Stimulated activated memory B cell treated with anti-CD40 and anti-IgM and Interleukin-4, amounts not matched to agents 10 μg/mL and 1 μg/mL and 100 μg/mL, for 72 hours (primary cell): ENCODE measurements at places on chromosomes 7 and 10.
A peak's percentile ranks its signal among the peaks of the same experiment; 100 is the strongest.

DNA sequence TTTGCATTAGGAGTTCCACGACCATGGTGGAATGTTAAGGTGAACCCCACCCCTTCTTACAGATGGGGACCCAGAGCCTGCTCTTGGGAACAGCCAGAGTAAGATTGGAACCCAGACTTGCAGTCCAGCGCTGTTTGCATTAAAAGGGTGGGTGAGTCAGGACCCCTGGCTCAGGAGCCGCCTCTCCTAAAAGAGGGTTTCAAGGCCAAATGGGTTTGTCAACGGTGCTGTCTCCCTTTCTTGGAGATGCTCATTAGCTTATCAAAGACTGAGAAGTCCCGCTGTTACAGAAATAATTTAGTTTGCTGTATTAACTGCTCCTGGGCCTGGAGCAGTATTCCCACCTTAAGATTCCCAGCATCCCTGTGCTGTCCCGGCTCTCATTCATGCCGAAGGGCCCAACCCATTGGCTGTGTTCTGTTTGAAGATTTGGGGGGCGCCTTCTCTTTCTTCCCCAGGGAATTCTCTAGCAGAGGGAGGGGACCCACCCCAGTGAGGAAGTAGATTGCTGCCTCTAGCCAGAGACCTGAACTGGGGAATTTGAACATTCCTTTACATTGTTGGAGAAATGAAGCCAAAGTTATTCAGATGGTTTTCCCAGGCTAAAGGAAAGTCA lies 1.8 kb downstream of the MARVELD1 start:
- ATAC-seq = no peak

- ATAC-seq = no peak
These were observed 313.1 kb downstream of the CALN1 start for GRCh38 chr7:72098807-72099580.

GRCh38 chr10:117927332-117927731 lies 119.4 kb downstream of the RAB11FIP2 start:
- ATAC-seq = peak; percentile 24

DNA sequence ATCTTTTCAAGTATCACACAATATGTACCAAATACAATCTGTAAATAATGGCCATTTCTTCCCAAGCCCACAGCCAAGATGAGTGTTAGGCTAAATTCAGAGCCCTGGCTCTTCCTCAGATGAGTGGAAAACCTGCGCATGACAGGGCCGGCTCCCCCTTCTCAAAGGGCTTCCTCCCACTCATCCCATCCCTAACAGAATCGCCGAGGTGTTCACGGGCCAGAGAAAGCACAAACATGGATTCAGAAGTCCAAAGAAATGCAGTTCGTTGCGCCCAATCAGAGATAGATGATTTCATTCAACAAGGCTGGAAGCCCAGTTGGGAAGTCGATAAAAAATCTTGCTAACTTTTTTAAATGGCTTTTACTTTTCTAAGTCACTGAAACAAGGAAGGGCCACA lies 121.8 kb downstream of the UBE2H start:
- no peak for ATAC-seq

DNA sequence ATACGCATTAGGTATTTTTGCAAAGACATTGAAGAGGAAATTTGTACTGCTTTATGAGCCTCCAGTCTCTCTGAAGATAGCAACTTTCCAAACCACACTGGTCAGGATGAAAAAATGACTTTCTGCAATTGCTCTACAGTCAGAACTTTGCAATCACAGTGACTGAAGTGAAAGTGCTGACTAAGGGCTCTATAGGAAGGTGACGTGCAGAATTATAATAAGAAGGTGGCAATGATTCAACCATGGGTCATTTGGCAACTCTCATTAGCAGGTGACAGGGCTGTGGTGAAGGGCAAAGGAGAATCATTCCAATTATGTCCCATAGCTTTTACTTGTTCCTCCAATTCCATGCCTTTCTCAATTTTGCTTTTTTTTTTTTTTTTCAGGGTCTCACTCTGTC lies 311.0 kb downstream of the ANKRD30A start:
- no peak for ATAC-seq

DNA sequence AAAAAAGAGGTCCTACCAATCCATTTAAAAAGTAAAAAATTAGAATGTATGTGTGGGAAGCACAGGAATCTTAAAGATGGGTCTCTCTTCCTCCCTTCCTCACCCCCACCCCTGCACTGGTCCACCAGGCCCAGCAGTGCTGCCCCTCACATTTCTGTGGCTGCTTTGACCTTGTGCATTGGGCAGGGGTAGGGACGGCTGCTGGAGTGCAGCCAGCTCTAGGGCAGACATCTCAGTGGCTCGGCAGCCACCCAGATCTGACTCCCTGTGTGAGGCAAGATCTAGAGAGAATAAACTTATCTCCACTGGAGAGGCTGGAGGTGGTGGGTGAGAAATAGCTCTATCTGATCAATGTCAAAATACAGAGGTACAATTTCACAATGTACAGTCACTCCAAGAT lies 6.7 kb downstream of the FAM180A start:
- no peak for ATAC-seq
